ENCODE measurements at places on chromosomes 12 and 14.
A peak's percentile ranks its signal among the peaks of the same experiment; 100 is the strongest.

DNA sequence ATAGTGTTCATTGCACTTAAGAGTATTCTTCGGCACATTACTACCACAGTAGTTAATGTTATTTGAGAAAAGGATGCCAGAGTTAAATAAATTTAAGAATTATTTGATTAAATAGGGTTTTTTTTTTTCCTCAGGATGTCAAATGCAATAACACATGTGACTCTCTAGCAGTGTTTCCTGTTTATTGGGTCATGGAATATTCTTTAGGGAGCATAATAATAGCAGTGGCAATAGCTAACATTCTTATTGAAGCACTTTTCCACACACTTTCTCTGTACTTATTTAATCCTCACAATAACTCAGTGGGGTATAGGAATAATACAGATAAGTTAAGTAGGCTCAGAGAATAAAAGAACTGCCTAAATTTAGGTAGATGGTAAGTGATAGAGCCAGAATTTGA is 44.3 kb downstream of the SCYL2 start:
- DNase-seq, result no peak

GRCh38 chr12:106633451-106633823 is 50.6 kb downstream of the RFX4 start:
- no peak for DNase-seq

DNA sequence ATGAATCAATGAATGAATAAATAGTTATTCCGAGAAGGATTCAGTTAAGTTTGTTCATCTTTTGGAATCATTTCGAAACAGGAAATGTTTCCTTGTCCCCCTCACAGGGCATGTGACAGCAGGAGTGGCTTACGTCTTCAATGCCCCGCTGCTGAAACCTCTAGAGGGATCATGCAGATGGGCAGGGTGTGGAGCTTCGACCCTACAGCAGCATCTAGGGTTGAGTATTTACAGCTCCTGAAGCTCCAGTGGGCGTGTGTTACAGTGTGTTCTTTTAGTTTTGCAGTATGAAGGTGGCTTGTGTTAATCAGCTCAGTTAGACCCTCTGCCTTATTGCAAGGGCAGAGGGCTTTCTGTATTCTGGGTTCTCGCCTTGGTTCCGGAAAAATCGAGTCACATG is 2.6 kb downstream of the NAV3 start:
- DNase-seq, result no peak

DNA sequence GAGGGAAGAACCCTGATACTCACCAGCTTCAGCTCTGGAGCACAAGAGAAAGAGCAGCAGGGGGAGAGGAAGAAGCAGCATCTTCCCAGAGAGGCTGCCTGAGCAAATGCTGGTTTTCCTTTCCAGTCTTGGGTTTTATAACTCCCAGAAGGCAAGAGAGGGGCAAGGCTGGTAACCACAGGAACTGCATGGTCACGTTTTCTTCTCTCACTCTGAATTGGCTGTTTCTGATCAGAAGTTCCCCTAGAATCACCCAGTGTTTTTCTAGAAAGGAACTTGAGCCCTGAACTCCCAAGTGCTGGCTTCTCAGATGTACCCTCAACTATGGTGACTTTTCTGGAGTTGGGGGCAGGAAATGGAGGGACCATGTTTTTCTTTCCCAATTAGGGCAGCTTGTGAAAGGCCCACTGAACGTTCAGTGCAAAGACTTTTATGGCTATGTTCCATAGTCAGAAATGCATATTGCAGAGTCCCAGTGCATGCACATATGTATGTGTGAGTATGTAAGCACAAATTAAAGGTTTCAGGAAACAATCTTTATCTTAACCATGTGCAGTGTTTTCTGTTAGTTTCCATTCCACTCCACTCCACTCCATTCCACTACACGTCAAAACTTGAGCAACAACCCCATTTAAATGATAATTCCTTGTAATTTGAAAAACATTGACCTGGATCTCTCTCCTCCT is at the start of gene CMA1:
TSS of gene CMA1 (minus strand) at position 111 of the 686 bp plus-strand sequence. CDS start at position 81, 30 bp downstream.
- DNase-seq, result no peak

DNA sequence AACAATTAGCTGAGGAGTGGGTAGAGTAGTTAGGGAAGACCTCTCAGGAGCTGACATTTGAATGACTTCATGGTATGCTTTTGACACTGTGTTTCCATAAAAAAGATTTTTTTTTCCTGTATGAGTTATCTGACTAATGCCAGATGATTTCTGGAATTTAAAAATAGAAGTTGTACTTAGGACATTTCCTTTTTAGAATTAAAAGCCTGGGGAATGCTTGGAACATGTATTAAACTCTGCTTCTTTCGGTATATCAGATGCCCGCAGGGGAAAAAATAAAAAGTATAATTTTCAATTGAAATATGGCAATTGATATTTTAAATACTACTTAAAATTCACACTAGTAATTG is 41.1 kb downstream of the BRMS1L start:
- DNase-seq, result no peak

GRCh38 chr14:34470319-34470718 is 8.3 kb upstream of the SPTSSA start:
- no peak for DNase-seq

DNA sequence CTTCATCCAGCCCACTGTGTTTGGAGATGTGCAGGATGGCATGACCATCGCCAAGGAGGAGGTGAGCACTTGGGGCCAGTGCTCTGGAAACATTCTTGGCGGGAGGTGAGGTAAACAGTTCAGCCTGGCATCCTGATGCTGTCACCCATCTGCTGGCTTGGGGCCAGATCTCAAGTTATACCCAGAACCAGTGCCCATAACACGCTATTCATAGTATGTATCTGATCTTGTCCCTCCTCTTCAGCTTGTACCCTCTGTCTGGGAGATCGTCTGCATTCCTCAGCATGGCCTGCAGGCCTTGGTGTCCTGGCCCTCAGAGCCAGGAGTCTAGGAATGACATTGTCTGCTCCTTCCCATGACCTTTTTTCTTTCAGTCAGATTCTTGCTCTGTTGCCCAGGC is 31.4 kb downstream of the ALDH2 start:
- no peak for DNase-seq

DNA sequence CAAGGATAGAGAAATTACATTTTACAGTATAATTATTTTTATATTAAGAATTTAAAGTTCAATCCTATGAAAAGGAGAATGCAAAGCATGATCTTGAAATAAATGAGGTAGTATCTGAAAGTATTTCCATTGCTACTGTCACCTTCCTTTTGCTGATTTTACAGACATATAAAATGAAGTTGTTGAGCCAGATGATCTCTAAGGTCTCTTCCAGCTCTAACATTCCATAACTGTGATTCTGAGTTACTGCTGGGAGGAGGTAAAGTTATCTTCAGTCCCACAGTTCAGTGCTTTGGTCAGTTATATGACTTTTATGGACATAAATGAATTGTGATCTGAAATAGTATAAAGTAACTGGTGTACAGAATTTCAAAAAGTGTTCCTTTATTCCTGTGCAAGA is 52.8 kb downstream of the SLC38A6 start:
- DNase-seq, result no peak

- DNase-seq, result no peak
These were observed 43.1 kb downstream of the ALDH1L2 start for GRCh38 chr12:105041186-105041585.

DNA sequence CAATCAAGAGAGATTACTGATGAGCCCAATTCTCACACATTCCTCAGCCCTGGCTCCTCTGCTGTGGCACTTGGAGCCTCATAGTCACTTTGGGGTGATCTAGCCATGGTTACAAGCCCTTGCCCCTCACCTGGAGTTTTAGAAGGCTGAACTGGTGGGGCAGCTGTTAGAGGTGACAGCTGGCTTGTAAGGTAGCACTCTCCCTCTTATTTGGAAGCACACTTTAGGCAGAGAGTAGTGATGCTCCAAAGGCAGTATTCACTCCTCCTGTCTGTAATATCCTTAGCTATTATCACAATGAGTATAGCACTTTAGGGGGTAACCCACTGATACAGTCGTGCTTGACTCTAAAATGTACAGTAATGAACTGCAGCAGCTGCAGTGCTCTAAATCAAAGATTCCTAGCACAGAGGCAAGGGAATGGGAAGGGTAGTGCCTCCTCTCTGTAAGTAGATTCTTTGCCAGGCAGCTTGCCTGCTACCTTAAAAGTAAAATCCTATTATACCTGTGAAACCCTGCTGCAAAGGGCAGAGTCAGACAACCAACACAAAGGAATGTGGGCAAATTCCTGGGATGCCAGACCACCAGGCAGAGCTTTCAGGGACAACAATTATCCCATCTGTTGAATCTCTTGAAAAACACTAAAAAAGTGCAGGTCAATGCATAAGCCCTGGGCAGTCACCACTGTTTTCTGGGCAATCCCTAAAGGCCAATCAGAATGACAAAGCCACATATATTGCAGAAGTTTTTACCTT is 336.3 kb downstream of the NOVA1 start:
- DNase-seq, result no peak

- no peak for DNase-seq
These were observed 126.9 kb upstream of the AMIGO2 start for GRCh38 chr12:47206450-47207339.

DNA sequence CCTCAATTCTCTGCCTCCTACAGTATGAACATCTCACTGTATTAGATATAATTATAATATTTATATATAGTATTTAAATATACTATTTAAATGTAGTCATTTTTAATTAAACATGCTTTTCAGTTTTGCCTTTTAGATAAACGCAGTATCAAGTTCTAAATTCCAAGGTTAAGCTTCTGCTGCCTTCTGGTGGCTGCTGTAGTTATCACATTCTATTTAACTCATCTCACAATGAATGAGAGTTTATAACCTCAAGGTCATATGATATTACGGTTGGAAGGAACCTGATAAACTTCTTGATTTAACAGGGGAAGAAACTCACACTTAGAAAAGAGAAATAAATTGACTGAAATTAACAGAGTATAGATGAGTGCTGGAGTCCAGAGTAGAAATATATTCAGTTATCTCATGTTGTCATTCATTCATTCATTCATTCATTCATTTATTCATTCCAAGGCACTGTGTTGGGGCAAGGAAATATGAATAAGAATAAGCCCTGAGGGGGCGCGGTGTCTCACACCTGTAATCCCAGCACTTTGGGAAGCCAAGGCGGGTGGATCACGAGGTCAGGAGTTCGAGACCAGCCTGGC is 31.9 kb downstream of the GUCY2C start:
- DNase-seq, result peak; percentile 12

GRCh38 chr12:92085040-92085735 is 60.5 kb downstream of the BTG1 start:
- DNase-seq, result no peak

- no peak for DNase-seq
These were observed 68.3 kb downstream of the DYRK2 start for GRCh38 chr12:67716817-67717216.

GRCh38 chr12:45775465-45775864 is 46.0 kb downstream of the ARID2 start:
- no peak for DNase-seq

DNA sequence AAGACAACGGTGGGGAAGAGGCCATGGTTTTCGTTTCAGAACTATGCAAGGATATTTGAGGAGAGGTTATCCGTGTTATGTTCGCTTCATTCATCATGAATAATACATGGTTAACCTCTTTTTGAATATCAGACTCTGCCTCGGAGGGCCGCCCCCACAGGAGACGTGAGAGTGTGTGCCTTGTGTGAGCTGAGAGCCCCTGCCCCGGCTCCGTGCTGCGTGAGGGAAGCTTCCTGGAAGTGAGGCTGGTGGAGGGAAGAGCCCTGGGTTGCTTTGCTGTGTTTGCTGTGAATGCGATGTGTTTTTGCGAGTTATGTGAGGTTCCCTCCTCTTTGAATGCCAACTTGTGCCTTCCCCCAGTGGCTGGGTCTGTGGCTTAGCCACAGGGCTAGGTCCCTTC is 146.0 kb upstream of the RTL1 start:
- no peak for DNase-seq

DNA sequence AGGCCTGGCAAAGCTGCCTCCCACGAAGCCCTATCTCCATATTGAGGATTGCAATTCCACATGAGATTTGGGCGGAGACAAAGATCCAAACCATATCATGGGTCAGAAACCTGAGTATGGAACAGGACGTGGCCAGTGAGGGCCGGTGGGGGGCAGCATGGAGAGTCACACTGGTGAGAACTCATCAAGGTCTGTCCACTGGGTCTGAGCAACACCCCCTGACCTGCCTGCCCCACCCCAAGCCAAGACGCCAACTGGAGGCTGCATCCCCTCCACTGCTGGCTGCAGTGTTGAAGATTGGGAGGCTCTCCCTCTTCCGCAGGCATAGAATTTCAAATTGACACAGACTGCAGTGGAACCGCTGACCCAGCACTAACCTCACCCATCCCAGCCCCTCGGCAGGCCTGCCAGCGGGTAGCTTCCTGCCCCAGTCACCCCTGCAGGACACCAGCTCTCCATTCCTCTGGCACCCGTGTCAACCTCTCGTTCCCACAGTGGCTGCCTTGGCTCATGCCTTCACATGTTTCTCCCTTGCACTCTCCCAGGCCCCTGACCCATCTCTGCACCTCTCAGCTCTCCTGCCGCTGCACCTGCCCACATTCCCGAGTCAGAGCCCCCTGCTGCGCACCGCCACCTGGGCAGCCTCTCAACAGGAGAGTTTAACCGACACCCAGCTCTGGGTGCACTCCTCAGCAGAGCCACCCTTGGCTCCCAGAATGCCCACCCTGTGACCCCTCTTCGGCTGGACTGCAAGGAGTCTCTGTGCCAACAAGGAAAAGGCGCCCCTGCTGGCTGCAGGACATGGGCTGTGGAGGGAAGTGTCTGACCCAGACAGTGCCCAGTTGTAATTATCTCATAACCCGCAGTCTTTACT is 45.2 kb upstream of the PPP2R5C start:
- DNase-seq, result no peak

- DNase-seq, result no peak
These were observed 1.1 kb downstream of the SMIM10L1 start for GRCh38 chr12:11171969-11172675.

GRCh38 chr12:123877968-123878367 is 94.7 kb downstream of the CCDC92 start:
- no peak for DNase-seq

DNA sequence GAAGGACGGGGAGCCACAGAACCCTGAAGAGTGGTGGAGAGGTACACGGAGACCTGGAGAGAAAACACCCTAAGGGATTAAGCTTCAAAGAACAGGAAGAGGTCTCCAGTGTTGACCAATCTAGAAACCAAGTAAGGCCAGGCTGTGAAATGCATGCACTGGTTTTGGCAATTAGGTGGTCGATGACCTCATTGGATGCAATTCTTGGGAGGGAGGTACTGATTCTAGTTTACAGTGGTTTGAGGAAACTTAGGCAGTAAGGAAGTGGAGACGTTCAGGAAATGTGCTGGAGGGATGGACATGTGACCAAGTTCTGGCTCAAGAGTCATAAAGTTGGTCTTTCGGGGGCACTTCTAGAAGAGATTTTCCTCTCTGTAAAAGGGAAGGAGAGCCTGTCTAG is 91.3 kb upstream of the CEP83 start:
- DNase-seq, result no peak

GRCh38 chr14:66288511-66288910 is 197.7 kb upstream of the CCDC196 start:
- DNase-seq, result no peak

GRCh38 chr14:34113005-34113511 is 162.2 kb upstream of the EGLN3 start:
- no peak for DNase-seq

GRCh38 chr14:73817020-73817655 is 34.5 kb upstream of the PTGR2 start:
- no peak for DNase-seq

GRCh38 chr12:62891805-62892549 is 43.0 kb downstream of the PPM1H start:
- no peak for DNase-seq

All from Panc1 (cell line).